ENCODE measurements at places on chromosomes 5 and 9.

DNA sequence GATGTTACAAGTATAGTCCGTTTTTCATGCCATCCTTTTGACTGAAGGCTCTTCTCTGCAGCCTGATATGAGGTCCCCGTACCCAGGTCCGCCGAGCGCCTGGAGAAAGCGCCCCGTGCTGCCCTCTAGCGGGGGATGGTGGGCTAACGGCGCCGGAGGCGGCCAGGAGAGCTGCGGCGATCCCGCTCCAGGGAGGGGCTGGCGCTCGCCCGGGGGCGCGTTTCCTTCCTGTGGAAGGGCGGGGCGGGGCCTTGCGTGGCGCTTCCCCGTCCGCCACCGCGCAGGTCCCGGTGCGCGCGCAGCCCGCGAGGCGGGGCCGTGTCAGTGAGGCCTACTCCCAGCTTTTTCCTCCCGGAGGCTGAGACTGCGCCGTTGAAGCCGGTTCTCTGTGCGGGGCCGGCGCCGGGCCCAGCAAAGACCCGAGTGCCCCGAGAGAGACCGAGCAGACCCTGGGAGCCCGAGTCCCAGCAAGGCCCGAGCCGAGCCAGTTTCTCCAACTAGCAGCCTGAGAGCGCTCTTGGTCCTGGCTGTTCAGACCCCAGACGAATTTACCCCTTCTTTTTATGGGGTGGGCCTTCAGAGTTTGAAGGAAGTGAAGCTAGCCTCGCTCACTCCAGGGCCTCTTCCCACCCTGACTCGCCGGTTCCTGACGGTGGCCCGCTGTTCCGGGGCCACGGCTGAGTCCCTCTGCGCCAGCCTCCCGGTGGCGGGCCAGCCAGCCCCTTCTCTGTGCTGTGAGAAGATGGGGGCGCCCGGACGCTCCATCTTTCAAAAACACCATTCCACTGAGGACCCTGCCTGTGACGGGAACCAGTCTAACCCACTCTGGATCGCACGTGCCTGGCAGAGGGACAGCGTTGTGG, 9.7 kb upstream of the PHF2 start:
- DNase-seq, result peak; percentile 99

DNA sequence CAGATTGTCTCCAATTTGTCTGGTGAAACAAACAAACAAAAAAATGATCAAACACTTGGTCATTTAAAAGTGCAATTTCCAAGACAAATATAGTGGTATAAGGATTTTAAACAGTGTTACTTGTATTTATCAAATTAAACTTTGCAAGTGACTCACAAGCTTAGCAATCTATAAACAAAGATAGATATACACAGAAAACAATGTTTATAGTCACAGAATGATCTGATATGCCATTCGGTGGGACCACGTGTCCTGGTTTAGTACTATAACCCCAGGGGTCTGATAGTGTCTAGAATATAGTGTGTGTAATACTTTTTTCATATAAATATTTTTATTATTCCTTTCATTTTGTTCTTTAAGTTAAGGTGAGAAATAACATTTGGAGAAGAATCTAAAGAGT, 91.3 kb downstream of the DPYSL3 start:
- DNase-seq, result no peak

GRCh38 chr9:110110154-110110553, 97.8 kb downstream of the C9orf152 start:
- DNase-seq, result no peak

DNA sequence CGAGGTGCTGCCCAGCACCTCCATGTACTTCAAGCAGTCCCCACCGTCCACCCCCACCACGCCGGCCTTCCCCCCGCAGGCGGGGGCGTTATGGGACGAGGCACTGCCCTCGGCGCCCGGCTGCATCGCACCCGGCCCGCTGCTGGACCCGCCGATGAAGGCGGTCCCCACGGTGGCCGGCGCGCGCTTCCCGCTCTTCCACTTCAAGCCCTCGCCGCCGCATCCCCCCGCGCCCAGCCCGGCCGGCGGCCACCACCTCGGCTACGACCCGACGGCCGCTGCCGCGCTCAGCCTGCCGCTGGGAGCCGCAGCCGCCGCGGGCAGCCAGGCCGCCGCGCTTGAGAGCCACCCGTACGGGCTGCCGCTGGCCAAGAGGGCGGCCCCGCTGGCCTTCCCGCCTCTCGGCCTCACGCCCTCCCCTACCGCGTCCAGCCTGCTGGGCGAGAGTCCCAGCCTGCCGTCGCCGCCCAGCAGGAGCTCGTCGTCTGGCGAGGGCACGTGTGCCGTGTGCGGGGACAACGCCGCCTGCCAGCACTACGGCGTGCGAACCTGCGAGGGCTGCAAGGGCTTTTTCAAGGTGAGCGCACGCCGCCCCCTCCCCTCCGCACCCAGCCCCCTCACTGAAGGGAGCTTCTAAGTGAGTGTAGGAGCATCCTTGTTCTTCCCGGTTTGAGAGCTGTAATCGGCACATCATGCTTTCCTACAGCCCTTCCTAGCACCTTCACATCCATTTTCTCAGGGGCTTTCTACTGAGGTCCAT, 6.9 kb downstream of the NR4A3 start:
- no peak for DNase-seq

Measured in stimulated activated CD4-positive, alpha-beta T cell treated with anti-CD3 and anti-CD28 coated beads, Interleukin-1b, Interleukin-23, amount 100 ng/mL, for 4 hours (primary cell).